ENCODE measurements at places on chromosomes 13 and 19.

DNA sequence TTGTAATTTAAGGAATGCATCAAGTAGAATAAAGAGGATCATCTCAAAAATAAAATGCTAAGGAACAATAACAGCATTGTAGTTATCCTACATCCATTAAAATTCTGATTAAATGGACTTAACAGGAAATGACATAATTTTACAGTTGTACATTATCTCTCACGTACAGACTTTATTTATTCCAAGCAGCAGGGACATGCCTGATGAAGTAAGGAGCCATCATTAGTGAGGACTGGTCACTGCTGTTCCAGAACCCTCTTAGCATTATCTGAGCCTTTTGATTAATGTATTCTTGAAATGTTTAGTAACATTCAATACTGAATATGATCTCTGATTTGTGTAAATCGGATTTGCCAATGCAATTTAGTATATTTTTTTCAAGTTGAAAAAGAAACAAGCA, 516.1 kb downstream of the DACH1 start:
- DNase-seq, result no peak

GRCh38 chr19:11382898-11383705, 1.0 kb downstream of the EPOR start:
- DNase-seq, result peak; percentile 32

DNA sequence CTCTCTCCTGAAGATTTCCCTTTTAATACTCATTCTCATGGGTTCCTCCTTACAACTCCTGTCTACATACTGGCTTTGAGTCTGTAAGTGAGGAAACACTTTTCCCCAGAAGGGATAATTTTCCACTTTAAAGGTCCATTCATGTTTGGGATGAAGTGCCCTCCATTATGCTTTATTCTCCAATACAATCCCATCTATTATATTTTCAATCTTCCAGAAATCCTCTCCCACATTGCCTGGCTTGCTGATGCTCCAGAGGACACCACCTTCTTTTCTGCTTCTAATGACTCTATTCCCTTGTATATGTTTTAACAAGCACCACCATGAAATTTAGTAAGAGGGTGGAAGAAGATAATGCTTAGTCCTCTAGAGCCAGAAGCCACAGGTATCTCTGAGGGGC, 92.7 kb upstream of the NBEA start:
- no peak for DNase-seq

- DNase-seq, result no peak
Measured at GRCh38 chr13:40137400-40137799, 481.9 kb downstream of the COG6 start.

- DNase-seq, result no peak
Measured at GRCh38 chr13:81927347-81927746, 1586.4 kb upstream of the SPRY2 start.

- DNase-seq, result no peak
Measured at GRCh38 chr13:54198911-54199310, 1170.3 kb downstream of the OLFM4 start.

- no peak for DNase-seq
Measured at GRCh38 chr13:93316841-93317240, 90.2 kb downstream of the GPC6 start.

GRCh38 chr13:95784161-95784899, 107.4 kb downstream of the DNAJC3 start:
- no peak for DNase-seq

GRCh38 chr13:77833331-77833863, 85.2 kb downstream of the EDNRB start:
- DNase-seq, result no peak

GRCh38 chr13:74662905-74663304, 528.7 kb upstream of the KLF12 start:
- DNase-seq, result no peak
